ENCODE measurements at places on chromosomes 16 and 17. TPM values are rescaled to one million over a fixed set of nuclear protein-coding genes. Genes with fewer than 3 reads are reported as not detected.
A peak's percentile ranks its signal among the peaks of the same experiment; 100 is the strongest.

GRCh38 chr16:84648595-84649510, 542 bp downstream of the KLHL36 start:
- no peak for DNase-seq

Gene TAC4
- not detected for polyA plus RNA-seq

Gene ABCC12
- polyA plus RNA-seq, result not detected

- peak; percentile 14 for DNase-seq
Observed at GRCh38 chr17:81821603-81822311, 11.3 kb downstream of the MCRIP1 start.

DNA sequence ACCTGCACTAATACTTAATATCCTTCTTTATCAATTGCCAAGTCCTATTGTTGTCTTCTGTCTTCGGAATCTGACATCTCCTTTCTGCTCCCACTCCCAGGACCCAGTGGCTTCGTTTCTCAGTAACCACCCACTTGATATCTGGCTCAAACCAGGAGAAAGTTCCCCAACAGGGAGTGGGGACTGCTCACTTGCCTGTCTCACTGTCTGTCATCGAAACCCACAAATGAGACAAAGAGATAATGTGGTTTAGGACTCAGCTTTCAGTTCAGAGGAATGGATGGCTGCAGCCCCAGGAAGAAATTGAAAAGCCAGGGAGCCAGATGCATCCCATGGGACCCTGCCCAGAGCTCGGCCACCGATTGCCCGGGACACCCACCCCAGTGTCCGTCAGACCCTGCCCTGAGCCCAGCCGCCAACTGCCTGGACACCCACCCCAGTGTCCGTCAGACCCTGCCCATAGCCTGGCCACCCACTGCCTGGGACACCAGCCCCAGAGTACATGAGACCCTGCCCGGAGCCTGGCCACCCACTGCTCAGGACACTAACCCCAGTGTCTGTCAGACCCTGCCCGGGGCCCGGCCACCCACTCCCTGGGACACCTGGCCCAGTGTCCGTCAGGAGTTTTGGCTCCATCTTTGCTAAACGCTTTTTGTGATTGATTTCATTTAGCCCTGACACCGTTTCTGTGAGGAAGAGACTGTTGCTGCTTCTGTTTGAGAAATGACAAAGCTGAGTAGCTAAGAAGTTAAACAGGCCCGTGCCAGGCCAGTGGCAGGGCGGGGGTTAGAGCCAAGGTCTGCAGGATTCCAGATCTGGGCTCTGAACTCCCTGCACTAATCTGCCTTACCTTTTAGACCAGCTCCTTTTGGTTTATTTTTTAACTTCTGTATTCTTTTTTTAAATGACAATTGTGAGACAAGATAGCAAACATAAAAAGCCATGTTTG, 251.4 kb downstream of the PHKB start:
- DNase-seq, result peak; percentile 47

DNA sequence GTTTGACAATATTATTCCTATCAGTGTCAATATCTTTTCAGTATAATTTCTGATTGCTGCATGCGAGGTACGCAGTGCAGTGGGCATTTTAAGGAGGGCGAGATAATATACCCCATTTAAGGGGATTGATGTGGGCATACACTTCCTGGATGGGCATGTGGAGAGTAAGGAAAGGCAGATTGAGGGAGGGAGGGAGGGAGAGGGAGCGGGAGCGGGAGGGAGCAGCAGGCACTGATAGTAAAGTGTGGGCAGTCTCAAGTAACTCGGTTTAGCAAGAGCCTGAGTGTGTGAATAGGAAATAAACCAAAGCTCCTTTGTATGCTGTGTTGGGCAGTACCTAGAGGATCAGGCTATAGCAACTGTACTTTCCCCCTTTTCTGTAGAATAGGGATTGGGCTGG, 5.1 kb downstream of the BPTF start:
- DNase-seq, result peak; percentile 12

- DNase-seq, result no peak
Observed at GRCh38 chr17:75155191-75155601, 884 bp upstream of the JPT1 start.

DNA sequence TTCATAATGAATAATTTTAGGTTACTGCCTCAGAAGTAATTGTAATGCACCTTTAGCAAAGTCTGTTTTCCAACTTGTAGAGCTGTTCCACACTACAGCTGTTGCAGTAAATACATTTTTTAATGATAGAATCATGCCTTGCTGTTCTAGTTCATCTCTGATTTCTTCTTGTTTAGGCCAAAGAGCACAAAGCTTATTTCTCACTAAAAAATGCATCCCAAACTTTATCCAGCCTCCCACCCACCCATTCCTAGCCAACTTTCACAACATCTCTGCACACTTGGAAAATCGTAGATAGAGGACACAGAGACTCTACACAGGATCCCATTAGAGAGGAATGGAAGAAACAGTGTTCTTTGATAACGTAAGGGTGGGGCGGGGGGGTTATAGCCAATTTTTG, 252.2 kb upstream of the DYNLRB2 start:
- no peak for DNase-seq

- DNase-seq, result peak; percentile 36
Observed at GRCh38 chr16:57113042-57113453, 20.7 kb downstream of the CPNE2 start.
